ENCODE measurements at places on chromosomes 16 and 17.
A peak's percentile ranks its signal among the peaks of the same experiment; 100 is the strongest.

- no peak for DNase-seq
Observed at GRCh38 chr17:42772945-42773289, 332 bp upstream of the VPS25 start.

- no peak for DNase-seq
Observed at GRCh38 chr16:68065716-68066305, 19.4 kb upstream of the NFATC3 start.

DNA sequence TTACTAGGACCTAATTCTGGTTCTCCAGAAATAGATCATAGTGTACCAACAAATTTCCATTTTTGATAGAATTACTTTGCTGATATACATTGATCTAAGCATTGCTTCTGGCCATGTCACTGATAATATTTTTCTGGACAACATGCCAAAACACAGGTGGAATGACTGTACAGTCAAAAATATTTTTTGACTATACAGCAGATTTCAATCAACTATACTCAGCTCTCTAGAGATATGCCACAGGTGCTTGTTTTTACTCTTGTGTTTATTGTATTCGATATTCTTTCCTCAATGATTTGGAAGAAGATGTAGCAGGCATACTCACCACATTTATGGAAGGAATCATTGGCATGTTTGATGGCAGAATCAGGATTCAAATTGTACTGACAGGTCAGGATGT, 21.6 kb upstream of the TOX3 start:
- no peak for DNase-seq

DNA sequence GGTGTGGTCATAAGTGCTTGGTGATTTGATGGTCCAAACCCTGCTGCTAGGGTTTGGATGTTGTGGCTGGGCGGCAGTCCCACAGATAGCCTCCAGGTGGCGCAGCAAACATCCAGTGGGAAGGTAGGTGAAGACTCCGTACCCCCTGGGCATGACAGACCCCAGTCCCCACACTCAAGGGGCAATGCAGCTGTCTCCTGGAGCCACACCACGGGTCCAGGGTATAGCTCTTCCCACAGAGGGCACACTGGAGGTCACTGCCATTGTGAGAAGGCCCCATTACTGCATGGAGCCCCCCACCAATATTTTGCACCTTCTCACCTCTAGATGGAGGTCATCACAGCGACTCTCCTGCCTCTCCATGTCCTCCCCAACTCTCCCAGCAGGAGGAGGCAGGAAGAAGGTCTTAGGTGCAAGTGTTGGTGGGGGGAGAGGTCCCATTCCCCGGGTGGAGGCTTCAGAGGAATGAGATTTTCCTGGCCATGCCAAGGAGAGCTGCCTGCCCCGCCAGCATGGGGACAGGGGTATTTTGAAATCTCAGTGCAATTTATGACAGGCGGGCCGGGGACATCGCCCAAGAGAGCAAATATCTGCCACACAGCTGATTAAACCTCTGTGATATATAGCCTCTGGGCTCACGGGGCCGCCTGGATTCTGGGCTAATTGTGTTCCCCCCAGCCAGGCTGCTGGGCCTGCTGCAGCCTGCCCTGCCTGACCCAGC, 17.1 kb upstream of the C17orf113 start:
- peak; percentile 76 for DNase-seq

DNA sequence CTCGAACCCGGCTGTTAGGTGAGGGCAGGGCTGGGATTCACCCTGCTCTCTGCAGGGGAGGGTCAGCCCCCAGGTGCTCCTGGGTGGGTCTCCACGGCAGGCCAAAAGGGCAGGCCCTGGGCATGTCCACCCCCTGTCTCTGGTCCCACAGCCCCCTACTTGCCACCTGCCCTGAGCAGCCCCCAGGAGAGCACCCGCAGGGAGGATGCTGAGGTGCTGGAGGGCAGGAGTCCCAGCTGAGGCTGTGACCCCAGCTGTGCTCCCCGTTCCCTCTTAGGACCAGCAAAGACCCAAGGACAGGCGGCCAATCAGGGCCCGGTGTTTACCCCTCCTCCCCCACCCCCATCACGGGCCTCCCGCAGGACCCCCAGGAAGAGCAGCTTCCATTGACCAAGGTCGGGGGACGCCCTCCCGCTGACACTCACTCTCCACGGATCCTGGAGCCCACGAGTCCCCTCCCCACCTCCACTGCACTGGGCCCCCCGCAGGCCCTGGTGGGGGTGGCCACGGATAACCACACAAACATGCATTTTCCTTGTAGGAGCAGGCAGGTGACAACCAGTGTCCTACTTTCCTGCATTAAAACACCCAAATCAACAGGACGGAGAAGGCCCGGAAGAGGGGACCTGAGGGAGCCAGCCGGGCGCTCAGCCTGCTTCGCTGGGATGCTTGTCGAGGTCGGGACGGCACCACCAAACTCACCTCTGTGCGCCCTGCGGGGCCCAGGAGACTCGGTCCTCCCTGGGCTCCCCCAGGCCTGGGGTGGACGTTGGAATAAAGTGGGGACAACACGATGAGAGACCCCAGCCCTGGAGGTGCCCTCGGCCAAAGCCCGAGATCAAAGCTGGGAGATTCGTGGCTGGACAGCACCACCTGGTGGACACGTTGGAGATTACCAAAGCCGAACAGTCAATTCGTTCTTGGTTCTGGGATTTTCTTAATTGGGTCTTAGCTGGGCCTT, 22.5 kb upstream of the ENPP7 start:
- DNase-seq, result peak; percentile 52

GRCh38 chr17:44307387-44308186, 814 bp upstream of the RUNDC3A start:
- DNase-seq, result no peak

DNA sequence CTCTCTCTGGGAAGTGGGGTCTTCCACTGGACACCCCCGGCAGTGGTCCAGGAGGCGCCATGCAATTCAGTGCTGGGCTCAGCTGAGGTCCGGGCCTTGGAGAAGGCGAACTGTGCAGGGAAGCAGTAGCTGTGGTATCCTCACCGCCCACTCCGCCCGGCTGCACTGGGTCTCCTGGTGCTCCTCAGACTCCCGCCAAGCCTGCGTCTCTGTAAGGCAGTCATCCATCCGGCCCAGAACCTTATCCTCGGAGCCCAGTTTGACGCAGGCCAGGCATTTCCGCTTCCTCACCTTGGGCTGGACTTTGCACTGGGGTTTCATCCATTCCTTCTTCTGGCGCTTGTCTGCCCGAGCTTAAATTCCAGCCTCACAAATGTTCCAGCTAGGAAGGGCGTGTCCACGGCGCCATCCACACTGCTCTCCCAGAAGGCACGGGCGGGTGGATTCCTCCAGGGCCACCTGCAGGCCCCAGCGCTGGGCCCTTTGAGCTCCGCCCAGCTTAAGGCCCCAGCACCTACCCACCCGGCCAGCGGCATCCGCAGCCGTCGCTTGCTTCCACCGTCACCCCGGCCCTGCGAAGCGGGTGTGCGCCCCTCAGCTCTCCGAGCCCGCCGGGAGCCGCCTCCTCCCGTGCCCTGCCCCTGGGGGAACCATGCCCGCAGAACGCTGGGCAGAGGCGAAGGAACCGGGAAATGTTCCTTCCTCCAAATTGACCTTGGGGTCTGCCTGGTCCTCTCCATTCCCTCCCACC, 1884.8 kb downstream of the TP53TG3F start:
- no peak for DNase-seq

GRCh38 chr17:17350491-17351355, 47.5 kb downstream of the NT5M start:
- DNase-seq, result no peak
